ENCODE measurements at places on chromosomes 12 and 14. TPM values are rescaled to one million over a fixed set of nuclear protein-coding genes. Genes with fewer than 3 reads are reported as not detected.

OR6C76 gene
- total RNA-seq = not detected

TTC9 gene
- total RNA-seq = 0.31 TPM

SVOP gene
- total RNA-seq = 1.0 TPM

VPS33A gene
- 13.0 TPM for total RNA-seq

DENR gene
- total RNA-seq = 25.6 TPM

STXBP6 gene
- 16.4 TPM for total RNA-seq

MMP14 gene
- 29.4 TPM for total RNA-seq

RBP5 gene
- total RNA-seq = 0.34 TPM

ADCY6 gene
- total RNA-seq = 114 TPM

CCDC38 gene
- not detected for total RNA-seq

ADAMTS20 gene
- not detected for total RNA-seq

KLRB1 gene
- 0.19 TPM for total RNA-seq

ARMH4 gene
- 9.0 TPM for total RNA-seq

HECTD4 gene
- total RNA-seq = 20.5 TPM

RNASE3 gene
- total RNA-seq = not detected

CPSF6 gene
- total RNA-seq = 23.9 TPM

PRORP gene
- 18.6 TPM for total RNA-seq

CARMIL3 gene
- total RNA-seq = 0.31 TPM

KRT83 gene
- not detected for total RNA-seq

FAM90A1 gene
- total RNA-seq = 0.35 TPM

SIX6 gene
- not detected for total RNA-seq

KRT8 gene
- 150 TPM for total RNA-seq

CCDC175 gene
- not detected for total RNA-seq

GPX2 gene
- not detected for total RNA-seq

PRIMA1 gene
- total RNA-seq = 3.8 TPM

MOK gene
- 9.8 TPM for total RNA-seq

HOXC4 gene
- not detected for total RNA-seq

RNASE1 gene
- 490 TPM for total RNA-seq

KLHDC2 gene
- 83.1 TPM for total RNA-seq

RIN3 gene
- 24.0 TPM for total RNA-seq

TAS2R42 gene
- total RNA-seq = not detected

TM9SF1 gene
- 14.2 TPM for total RNA-seq

PNP gene
- 33.7 TPM for total RNA-seq

MYF6 gene
- not detected for total RNA-seq

AHNAK2 gene
- 29.5 TPM for total RNA-seq

DAO gene
- not detected for total RNA-seq
